ENCODE measurements at places on chromosomes 16 and 17.

- no peak for DNase-seq
Observed at GRCh38 chr17:41567317-41567716, 4.5 kb downstream of the KRT9 start.

GRCh38 chr16:53100889-53101288 lies 46.1 kb downstream of the CHD9 start:
- DNase-seq: no peak

DNA sequence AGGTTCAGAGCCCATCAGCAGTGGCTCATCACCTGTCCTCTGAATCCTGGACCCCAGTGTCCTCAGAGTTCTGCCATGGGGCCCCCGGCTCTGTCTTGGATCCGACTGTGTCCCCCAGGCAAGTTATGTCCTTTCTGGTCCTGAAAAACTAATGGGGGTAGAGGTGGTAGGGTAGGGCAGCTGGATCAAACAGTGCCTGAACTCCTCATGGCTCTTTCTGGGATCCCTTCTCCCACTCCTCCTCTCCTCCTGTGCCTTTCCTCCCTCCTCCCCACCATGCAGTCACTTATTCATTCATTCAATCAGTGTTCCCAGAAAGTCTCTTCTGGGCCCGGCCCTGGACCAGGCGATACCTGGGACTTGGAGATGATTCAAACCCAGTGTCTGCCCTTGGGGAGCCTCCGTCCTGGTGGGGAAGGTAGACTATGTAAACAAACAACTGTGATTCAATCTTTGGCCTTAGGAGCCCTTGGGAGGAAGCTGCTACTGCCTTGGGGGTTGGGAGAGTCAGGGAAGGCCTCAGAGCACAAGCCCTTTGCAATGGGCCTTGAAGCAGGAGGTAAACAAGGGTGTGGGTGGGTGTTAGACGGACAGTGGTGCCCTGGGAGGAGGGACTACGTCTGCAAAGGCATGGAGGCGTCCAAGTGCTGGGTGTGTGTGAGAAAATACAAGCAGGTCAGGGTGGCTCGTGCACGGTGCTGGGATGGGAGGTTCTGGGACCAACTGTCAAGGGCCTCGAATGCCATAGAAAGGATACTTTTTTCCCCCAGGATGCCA lies 6.4 kb upstream of the FAM83G start:
- DNase-seq: no peak

DNA sequence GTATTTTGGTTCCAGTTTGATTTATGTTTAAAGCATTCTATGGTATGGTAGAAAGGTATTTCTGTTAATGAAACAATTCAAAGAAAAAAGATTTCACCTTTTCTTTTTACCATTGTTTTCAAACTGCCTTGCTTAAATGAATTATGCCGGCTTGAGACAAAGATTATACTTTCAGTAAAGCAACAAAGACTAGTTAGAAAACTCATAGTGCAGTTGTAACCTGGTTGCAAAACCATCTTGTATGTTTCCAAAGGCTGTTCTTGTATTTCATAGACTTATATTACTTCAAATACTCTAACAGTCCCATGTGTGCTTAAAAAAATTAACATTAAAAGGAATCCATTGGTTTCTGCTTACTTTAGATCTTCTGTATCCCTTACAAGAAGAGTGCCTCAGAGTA lies 118.5 kb upstream of the NACA2 start:
- no peak for DNase-seq

- DNase-seq: peak; percentile 76
Observed at GRCh38 chr17:50055426-50056216, at the start of gene ITGA3. ITGA3 (plus strand) TSS chr17:50056110; CDS start chr17:50056440, 330 bp downstream.

DNA sequence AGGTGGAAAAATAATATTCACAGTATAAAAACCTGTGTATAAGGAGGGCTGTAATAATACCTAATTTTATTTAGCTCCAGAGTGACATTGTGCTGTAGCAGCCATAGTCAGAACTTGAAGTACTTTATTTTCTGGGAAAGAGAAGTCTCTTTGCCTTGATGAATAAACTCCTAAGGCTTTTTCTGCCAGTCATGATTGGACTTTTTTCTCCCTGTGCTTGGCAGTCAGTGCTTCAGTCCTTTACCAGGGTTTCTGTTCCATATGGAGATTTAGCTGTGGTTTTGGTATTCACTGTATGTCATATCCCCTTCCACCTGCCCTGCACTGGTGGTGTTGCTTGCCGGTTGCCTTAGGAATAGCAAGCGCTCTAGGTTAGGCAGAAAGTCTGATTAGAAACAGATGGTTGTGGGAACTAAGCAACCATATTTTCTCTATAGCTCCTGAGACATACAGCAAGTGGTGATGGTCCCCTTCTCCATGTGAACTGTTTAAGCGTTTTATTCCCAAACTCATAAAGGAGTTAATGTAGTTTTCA lies 24.7 kb downstream of the DDX42 start:
- no peak for DNase-seq

- DNase-seq: peak; percentile 48
Observed at GRCh38 chr17:82332669-82333278, 792 bp downstream of the SECTM1 start.

DNA sequence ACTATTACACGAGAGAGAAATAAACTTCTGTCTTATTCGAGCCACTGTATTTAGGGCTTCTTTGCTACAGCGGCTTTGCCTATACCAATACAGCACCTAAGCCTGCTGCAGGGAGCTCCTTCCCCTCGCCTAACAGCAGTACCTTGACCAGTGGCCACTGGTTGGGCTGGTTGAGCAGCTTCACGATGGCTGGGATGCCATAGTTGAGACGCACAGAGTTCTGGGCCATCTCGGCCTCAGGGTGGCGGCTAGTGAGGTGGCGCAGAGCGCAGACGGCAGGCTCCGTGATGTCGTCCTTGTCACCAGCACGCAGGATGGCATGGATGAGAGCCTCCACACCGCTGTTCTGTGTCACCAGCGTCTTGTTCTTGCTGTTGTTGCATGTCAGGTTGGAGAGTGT lies 23.7 kb downstream of the JUP start:
- DNase-seq: no peak

GRCh38 chr16:75289189-75289588 lies 37.8 kb upstream of the BCAR1 start:
- DNase-seq: peak; percentile 60

- no peak for DNase-seq
Observed at GRCh38 chr17:50629902-50630301, 4.8 kb upstream of the ABCC3 start.

DNA sequence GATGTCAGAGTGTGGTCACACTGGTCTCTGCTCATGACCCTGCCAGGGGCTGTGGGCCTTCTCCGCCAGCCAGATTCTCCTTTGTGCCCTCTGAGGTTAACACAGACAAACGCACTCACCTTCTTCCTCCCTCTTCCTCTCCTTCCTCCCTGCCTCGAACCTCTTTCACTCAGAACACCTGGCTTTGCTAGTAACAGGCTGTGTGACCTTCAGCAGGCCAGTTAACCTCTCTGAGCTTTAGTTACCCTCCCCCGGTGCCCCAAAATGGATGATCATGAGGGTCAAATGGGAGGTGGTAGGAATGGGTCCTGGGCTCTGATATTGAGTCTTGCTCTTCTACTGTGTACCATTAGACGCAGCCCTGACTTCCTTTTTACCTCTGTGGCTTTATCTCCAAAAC lies 127.1 kb downstream of the OR1D5 start:
- DNase-seq: no peak

DNA sequence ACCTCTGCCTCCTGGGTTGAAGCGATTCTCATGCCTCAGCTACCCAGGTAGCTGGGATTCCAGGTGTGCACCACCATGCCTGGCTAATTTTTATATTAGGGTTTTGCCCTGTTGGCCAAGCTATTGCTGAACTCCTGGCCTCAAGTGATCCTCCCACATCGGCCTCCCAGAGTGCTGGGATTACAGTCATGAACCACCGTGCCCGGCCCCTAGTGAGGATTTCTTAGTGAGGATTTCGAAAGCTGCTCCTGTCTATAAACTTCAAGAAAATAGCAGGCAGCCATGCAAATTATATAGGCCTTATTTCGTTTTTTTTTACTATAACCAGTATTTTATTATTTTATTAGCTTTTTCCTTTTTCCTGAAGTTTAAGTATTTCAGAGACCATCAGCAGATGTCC lies 41.6 kb downstream of the EPN2 start:
- DNase-seq: no peak

DNA sequence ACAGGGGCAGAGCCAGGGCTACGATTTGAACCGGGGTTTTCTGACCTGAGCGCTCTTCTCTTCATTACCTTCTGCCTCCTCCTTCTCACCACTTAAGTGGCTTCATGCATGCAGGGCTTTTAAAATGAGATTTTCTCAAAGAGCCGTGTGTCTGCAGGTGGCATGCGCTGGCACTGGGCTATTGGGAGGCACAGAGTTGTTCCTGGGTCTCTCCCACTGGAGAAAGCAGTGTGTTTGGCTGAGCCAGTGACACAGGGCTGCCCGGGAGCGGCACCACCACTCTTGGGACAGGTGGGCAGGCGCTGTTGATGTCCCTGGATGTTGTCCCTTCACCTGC lies 218.8 kb upstream of the CHMP6 start:
- DNase-seq: no peak

DNA sequence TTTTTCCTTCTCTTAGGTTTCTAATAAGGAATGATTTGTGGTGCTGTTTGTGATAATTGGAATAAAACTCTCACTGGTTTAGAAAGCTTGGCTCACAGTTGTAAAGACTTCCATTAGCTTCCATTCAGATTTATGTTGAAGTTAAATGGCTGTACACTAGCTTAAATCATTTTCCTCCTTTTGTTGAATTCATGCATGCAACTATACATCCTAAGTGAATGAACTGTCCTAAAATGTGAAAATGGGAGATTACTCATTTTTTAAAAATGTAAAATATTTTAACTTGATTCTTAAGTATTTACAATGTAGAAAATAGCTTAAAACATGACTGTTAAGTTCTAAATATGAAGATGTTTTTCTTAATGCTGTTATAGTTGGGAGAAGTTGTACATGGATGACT lies 15.2 kb downstream of the PRKCA start:
- peak; percentile 45 for DNase-seq

DNA sequence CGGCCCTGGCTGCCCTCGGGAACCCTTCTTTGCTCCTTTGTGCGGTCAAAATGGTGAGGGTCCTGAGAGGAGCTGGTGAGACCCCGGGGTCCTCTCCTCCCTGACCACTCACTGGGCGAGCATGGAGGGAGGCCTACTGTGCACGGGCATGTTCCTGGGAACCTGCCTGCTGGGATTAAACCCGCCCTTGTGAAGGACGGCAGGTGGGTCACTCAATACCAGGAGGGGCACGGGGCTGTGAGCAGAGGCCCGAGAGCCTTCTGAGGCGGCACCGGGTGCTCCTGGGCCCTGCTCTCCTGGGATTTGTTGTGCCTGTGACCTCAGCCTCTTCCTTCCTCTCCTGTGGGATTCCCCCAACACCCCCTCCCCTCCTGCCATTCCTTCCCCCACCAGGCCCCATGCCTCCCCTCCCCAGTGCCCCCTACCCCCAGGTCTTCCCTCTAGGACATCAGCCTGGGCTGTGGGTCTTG lies 19.7 kb downstream of the METRNL start:
- no peak for DNase-seq

DNA sequence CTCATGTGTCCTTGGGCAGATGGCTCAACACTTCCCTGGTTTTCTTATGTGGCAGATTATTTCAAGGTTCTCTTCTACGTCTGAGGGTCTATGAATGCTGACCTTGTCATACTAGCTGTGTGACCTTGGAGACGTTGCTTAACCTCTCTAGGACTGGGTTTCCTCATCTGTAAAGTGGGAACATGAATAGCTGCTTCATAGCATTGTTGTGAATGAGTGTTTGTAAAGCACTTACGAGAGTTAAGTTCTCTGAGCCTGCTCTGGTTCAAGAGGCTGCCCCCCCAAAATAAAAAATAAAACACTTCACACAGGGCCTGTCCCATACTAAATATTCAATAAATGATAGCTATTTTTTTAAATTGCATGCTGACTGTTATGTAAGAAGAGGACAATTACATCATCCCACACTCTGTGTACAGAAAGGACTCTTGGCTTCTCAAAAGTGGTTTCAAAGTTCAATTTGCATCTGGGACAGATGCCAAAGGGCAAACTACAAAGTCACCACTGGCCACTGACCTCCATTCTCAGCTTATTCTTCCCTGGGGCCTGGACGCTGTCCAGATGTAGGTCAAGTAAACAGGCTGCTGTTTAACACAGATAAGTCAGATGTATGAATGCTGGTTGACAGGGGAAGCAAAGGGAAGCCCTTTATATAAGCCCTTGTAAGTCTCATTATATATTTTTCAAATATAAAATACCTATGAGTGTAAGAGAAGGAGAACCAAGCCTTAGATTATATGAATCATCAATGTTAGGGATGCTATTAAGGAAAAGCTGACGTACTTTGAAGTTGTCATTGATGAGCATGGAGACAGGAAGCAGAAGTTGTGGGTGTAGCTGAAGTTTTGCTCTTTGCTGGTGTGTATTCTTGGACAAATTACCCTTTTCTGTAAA lies 15.4 kb upstream of the NDEL1 start:
- DNase-seq: peak; percentile 80

GRCh38 chr17:10337976-10338375 lies 34.8 kb downstream of the MYH13 start:
- peak; percentile 17 for DNase-seq

DNA sequence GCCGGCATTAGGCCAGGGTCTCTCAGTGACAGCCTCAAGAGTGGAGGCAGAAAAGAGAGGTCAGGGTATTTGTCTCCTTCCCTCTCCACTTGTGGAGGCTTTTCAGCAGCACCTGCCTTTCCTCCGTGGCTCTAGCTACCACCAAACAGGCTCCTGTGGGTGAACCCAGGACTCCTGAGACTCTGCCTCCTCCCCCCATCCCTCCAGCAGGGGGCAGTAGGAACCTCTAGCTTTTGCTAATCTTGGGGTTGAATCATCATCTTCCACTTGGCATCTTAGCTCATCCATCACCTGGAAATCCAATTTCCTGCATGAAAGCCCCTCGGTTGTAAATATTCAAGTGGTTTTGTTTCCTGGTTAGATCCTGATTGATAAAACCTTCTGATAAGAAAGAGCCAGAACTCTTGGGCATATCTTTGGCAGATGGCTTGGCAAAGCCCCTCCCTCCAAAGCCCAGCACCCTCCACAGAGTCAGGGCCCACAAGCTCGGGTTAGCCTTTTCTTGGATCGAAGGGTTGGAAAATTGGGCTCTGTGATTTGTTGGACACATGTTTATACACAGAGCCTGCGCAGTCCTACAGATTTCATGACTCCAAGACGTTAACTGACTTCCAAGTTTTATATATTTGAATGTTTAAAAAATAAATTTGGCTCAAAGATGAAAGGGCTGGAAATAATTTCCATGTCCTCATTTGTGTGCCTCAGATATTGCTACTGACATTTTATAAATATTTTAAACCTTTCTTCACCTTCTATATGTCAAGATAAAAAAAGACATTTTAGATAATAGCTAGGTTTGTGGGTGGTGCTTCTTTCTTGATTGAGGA lies 322.1 kb downstream of the MAP2K4 start:
- DNase-seq: peak; percentile 3
